ENCODE measurements at places on chromosomes 6 and 20. TPM values are rescaled to one million over a fixed set of nuclear protein-coding genes. Genes with fewer than 3 reads are reported as not detected.

FKBP1C gene
- polyA plus RNA-seq, result 2.0 TPM

PHACTR1 gene
- polyA plus RNA-seq, result 0.42 TPM

CNR1 gene
- not detected for polyA plus RNA-seq

COL10A1 gene
- polyA plus RNA-seq, result 0.15 TPM

TAGAP gene
- not detected for polyA plus RNA-seq

MMP24 gene
- polyA plus RNA-seq, result 2.3 TPM

MYB gene
- 0.11 TPM for polyA plus RNA-seq

Measured in BJ (cell line).